GM13977 (cell line): ENCODE measurements at places on chromosomes 7 and 10.

DNA sequence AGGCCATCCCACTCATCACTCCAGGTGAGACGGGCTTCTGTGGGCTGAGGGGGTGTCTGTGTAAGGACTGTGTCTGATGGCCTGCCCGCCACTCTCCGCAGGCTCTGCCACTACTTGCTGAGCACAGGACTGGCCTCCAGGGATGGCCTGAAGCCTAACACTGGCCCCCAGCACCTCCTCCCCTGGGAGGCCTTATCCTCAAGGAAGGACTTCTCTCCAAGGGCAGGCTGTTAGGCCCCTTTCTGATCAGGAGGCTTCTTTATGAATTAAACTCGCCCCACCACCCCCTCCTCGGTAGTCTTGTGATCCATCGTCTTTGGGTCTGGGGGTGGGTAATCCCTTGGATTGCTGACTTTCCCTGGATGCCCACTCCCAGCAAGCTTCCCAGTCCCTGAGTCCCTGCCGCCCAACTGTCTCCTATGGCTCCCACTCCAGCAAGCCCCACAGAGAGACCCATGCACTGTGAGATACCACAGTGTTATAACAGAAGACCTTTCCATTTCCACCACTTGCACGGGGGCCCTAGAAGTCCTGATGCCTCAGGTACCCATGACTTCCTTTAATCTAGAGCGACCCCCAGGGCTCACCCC is 4.7 kb downstream of the FXYD4 start:
- DNase-seq = no peak

GRCh38 chr7:475425-475728 is 44.3 kb downstream of the PDGFA start:
- DNase-seq = no peak

DNA sequence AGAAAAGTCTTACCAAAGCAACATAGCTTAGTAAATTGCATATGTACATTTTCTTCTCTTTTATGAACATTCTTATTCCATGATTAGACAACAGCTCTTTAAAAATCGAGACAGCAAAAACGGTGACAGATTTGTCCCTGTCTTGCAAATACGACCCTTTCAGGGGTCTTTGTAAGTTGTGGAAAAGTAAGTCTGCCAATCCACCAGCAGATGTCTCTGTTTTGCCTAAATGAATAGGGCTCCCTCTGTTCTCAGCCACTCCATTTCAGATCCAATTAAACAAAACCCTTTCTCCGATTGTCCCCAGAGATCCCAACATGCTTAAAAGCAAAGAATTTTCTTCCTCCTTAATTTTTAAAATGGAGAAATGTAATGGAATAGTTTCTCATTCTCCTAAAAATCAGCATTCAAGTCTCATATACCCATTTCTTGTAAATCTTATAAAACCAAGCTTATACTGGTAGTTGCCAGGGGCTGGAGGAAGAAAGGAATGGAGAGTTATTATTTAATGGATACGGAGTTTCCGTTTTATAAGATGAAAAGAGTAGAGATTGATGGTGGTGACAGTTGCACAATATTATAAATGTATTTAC is 61.0 kb upstream of the NFE2L3 start:
- peak; percentile 48 for DNase-seq

GRCh38 chr10:34505338-34505737 is 309.8 kb downstream of the PARD3 start:
- no peak for DNase-seq

DNA sequence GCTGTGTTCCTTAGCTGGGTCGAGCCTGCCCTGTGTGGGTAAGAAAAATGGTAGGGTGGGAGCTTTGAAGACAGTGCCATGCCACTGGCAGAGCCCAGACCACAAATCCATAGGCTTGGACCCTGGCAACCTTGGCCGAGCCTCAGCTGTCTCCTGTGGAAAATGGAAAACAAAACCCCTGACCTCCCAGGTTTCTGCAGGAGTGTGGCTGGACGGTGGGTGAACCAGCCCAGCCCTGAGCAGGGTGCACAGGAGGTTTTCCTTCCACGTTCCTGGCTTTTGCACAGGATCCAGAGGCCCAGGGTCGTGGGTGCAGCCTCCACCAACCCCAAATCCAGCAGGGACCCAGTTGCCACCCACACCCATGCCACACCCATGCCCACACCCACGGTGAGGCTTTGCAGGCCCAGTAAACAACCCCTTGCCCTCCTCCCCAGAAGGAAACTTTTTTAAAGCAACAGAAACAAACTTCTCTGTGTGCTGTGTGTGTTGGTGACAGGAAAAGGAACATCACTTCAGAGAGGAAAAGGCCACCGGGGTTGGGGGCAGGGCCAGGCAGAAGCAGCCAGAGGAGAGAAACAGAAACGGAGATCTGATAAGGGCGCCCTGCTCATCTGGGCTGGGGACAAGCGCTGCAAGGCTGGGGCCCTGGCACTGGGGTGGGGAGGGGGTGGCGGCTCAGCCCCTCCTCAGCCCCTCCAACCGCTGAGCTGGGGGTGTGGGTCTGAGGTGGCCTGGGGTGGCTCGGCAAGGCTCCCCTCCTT is 20.7 kb upstream of the ZMIZ1 start:
- no peak for DNase-seq

GRCh38 chr10:81040031-81040430 is 502.3 kb downstream of the SH2D4B start:
- no peak for DNase-seq
